A673 (cell line): ENCODE measurements at places on chromosomes 3 and 15. TPM values are rescaled to one million over a fixed set of nuclear protein-coding genes. Genes with fewer than 3 reads are reported as not detected.

KPNA4 gene
- 85.7 and 88.5 TPM in 2 replicates for total RNA-seq

LDHAL6B gene
- total RNA-seq, result not detected in 2 replicates

GRCh38 chr3:78129707-78130106 is 1089.8 kb downstream of the ROBO2 start:
- no peaks in the 10 kb centered on the region for H3K36me3 ChIP-seq
- DNase-seq, result no peak
- no peak overlapping the region for H3K4me3 ChIP-seq
- no peaks in the 10 kb centered on the region for H3K27me3 ChIP-seq
- no peak overlapping the region for H3K27ac ChIP-seq
- H3K4me1 ChIP-seq, result no peaks in the 10 kb centered on the region

- no peaks in the 10 kb centered on the region for H3K4me1 ChIP-seq
- no peaks in the 10 kb centered on the region for H3K36me3 ChIP-seq
- H3K27me3 ChIP-seq, result no peaks in the 10 kb centered on the region
- H3K4me3 ChIP-seq, result no peak overlapping the region
- no peak overlapping the region for H3K27ac ChIP-seq
Measured at GRCh38 chr3:72214066-72214951, 429.4 kb upstream of the PROK2 start.

DNA sequence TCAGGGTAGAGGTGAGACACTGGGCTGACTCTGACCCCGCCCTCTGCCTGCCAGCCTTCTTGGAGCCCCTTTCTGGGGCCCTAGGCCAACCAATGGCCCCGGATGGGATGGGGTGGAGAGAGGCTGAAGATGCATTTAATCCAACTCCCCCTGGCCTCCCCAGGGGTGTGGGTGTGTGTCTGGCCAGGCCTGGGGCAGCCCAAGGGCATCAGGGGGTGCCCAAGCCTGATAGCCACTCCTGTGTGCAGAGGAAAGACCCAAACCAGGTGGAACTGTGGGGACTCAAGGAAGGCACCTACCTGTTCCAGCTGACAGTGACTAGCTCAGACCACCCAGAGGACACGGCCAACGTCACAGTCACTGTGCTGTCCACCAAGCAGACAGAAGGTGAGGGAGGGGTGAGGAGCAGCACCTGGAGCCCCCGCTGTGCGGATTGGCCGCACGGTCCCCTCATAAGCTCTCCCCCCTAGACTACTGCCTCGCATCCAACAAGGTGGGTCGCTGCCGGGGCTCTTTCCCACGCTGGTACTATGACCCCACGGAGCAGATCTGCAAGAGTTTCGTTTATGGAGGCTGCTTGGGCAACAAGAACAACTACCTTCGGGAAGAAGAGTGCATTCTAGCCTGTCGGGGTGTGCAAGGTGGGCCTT is 9.5 kb downstream of the SPINT1 start:
- DNase-seq, result no peak
- no peaks in the 10 kb centered on the region for H3K27me3 ChIP-seq
- H3K27ac ChIP-seq, result no peak overlapping the region
- peaks cover 11% of the 10 kb centered on the region for H3K4me1 ChIP-seq

RASL12 gene
- total RNA-seq, result 0.69 and 1.2 TPM in 2 replicates

- DNase-seq, result peak; percentile 52
- no peak overlapping the region for H3K4me3 ChIP-seq
- H3K36me3 ChIP-seq, result no peaks in the 10 kb centered on the region
Measured at GRCh38 chr15:99424978-99425656, 140.7 kb upstream of the MEF2A start.

DNA sequence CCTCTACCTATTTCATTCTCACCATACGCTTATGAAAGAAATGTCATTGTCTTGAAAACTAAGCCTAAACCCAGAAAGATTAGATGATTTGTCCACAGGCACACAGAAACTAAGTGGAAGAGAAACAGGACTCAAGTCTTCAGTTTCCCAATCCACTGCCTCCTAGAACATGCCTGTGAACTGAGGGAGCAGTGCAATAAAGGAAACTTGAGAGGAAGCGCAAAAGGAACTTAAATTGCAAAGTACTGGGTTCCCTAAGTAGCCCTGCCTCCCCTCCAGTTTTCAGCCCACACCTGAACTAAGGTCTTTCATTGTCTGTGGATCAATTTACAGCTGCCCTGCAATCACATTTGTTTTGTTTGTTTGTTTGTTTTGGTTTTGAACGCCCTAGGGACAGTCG is 56.7 kb upstream of the TSEN2 start:
- H3K4me1 ChIP-seq, result no peaks in the 10 kb centered on the region
- no peaks in the 10 kb centered on the region for H3K36me3 ChIP-seq
- peaks cover 18% of the 10 kb centered on the region for H3K27me3 ChIP-seq
- H3K27ac ChIP-seq, result no peak overlapping the region

C3orf49 gene
- not detected in 2 replicates for total RNA-seq

FGF7 gene
- not detected in 2 replicates for total RNA-seq

DNA sequence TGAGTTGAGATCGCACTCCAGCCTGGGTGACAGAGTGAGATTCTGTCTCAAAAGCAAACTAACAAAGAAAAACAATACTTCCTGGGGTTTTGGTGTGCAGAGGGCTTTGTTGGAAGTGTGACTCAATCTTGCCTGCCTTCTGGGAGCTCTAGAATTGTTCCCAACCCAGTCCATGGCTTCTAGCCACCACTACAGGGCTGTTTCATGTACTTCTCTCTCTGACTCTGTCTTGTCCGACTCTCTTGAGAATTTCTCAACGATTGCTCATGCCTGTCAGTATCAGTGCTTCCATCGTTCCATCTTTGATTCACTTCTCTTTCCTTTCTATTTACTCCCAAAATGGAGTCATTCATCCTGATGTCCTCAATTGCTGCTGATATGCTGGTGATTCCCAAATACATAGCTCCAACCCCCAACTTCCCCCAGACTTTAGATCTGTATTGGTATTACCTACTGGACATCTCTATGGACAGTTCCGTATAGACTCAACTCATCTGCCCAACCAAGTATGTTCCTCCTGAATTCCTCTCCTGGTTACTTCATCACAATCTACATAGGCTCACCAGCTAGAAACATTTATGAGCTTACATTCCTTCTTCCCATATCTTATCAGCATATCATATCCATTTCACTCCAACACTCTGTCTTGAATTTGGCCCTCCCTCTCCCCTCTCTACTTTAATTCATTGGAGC is 1.8 kb upstream of the AP2M1 start:
- no peak for DNase-seq
- no peak overlapping the region for H3K4me3 ChIP-seq
- peaks cover 33% of the 10 kb centered on the region for H3K36me3 ChIP-seq
- no peak overlapping the region for H3K27ac ChIP-seq

HACD2 gene
- 45.4 and 49.3 TPM in 2 replicates for total RNA-seq

GRCh38 chr3:27666708-27667107 is 55.4 kb downstream of the EOMES start:
- no peaks in the 10 kb centered on the region for H3K36me3 ChIP-seq
- peak; percentile 72 for DNase-seq
- no peaks in the 10 kb centered on the region for H3K27me3 ChIP-seq
- no peak overlapping the region for H3K27ac ChIP-seq

GRCh38 chr3:21259896-21260295 is 491.1 kb downstream of the ZNF385D start:
- no peaks in the 10 kb centered on the region for H3K36me3 ChIP-seq
- H3K27ac ChIP-seq, result no peak overlapping the region
- no peaks in the 10 kb centered on the region for H3K27me3 ChIP-seq
- H3K4me1 ChIP-seq, result no peaks in the 10 kb centered on the region
- no peak for DNase-seq
